ENCODE measurements at places on chromosomes 5 and 9.

DNA sequence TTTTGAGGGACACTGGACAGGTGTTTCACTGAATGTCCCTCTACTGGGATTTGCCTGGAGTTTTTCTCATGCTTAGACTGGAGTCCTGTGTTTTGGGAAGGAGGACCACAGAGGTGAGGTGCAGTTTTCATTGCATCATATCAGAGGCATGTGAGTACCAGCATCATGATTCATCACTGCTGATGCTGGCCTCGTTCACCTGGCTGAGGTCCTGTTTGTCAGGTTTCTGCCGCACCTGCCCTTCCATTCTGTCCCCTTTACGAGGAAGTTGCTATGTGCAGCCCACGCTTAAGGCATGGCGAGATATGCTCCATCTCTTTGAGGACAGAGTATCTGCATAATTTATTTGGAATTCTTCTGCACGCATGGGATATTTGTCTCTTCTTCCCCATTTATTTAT, 162.1 kb downstream of the TENT4A start:
- no peak for DNase-seq

GRCh38 chr5:58786711-58787303, 203.9 kb downstream of the RAB3C start:
- no peak for DNase-seq

- DNase-seq: peak; percentile 35
Measured at GRCh38 chr9:78714576-78714975, 417.7 kb downstream of the PSAT1 start.

DNA sequence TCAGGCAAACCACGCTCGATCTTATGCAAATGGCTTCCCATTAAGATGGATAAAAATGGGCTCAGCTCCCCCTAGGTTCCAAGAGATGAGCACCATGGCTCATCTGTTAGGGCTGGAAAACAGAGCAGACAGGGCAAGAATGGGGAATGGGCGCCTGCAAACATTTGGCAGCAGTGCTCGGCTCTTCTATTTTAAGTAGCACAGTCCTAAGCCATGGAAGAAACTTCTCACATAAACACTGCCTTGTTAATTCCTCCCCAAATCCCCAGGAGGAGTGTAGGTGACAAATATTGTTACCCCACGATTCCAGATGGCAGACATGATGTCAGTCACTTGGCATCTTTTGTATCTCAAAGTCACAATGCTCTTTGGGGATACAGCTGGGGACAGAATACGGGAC, 221.8 kb downstream of the ICE1 start:
- no peak for DNase-seq

- peak; percentile 6 for DNase-seq
Measured at GRCh38 chr5:94407023-94407422, 211.4 kb downstream of the KIAA0825 start.

DNA sequence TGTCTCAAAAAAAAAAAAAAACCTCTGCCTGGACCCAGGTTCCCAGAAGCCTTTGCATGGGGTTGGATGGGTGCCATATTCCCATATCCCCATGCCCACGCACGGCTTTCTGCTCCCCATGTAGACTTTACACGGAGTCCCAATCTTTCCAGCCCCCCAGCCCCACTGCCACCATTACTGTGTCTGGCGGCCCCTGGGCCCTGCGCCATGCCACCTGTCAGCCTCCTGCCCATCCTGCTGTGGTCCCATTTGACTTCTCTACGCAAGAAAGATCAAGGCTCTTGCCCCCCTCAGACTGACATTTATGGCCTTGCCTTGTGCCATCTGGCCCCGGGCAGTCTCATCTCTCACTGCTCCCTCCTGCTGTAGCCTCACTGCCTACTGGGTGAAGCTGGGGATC, 6.5 kb upstream of the AK1 start:
- DNase-seq: peak; percentile 6

DNA sequence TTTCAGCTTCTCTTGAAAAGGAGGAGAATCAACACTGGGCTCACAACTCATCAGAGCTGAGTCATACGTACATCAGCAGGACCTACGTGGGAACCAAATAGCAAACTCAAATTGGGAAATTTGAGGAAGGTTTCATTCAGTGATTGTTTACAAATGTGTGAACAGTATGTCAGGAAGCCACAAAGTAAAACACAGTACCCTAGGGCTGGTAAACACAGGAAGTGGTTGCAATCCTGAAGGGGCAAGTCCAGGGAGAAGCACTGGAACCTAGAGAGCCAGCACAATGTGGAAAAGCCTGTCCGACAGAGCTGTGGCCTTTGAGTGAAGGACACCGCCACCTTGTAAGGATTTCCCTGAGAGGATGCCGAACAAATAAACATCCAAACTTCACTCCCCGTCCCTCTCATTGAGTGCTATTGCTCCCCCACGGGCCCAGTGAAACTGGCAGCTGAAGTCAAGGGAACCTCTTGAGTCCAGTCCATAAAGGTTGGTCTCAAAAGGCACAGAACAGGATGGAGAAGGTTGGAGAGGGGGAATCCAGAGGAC, 26.7 kb upstream of the RICTOR start:
- peak; percentile 83 for DNase-seq

- no peak for DNase-seq
Measured at GRCh38 chr9:14902561-14902960, 7.7 kb downstream of the FREM1 start.

DNA sequence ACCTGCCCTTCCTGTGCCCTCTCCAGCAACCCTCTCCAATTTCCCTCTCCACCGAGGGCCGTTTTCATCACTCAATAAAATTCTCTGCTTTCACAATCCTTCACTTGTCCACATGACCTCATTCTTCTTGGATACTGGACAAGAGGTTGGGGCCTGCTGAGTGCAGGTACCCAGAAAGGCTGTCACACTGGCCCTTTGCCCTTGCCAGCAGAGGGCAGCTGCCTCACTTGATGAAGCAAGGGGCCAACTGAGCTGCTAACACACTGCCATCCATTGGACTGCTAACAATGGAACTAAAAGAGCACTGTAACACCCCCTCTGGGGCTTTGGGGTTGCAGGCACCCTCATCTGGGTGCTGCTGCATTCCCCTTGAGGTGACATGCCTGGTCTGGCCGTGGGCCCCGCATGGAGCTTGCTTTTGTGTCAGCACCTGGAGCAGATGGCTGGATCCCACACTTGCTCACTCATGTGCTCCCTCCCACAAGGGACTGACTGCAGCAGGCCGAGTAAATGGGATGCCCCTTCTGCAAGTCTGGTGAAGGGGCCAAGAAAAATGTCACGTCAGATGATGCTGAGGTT, 308.1 kb upstream of the ADCY2 start:
- DNase-seq: no peak
